ENCODE measurements at places on chromosomes 1 and 21.

DNA sequence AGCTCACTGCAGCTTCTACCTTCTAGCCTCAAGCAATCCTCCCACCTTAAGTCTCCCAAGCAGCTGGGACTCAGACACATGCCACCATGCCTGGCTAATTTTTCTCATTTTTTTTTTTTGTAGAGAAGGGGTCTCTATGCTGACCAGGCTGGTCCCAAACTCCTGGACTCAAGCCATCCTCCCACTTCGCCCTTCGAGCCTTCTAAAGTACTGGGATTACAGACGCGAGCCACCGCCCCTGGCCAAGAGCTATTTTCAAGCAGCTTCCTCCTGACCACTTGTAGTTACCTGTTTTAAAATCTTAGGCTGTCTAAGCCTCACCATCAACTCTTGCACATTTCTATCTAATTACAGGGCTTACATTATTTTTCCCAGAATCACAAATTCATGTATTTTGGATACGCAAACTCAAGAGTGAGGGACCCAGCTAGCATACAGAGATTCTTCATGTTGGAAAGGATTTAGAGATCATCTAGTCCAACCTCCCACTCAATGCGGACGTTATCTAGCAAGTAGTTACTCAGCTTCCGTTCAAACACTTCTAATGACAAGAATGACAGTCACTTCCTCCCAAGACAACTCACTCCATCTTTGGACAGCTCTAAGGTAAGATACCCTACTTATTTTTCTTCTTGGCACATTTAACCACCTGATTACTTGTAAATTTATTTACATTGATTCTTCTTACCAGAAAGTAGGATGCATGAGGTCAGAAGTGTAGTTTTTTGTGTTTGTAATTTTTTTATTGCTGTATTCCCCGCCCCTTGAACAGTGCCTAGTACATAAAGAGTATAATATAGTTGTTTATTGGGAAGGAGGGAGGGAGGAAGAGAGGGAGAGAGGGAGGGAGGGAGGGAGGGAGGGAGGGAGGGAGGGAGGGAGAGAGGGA lies 65.4 kb downstream of the LUZP1 start:
- DNase-seq: no peak

GRCh38 chr1:222798116-222798515 lies 16.7 kb upstream of the DISP1 start:
- DNase-seq: no peak

DNA sequence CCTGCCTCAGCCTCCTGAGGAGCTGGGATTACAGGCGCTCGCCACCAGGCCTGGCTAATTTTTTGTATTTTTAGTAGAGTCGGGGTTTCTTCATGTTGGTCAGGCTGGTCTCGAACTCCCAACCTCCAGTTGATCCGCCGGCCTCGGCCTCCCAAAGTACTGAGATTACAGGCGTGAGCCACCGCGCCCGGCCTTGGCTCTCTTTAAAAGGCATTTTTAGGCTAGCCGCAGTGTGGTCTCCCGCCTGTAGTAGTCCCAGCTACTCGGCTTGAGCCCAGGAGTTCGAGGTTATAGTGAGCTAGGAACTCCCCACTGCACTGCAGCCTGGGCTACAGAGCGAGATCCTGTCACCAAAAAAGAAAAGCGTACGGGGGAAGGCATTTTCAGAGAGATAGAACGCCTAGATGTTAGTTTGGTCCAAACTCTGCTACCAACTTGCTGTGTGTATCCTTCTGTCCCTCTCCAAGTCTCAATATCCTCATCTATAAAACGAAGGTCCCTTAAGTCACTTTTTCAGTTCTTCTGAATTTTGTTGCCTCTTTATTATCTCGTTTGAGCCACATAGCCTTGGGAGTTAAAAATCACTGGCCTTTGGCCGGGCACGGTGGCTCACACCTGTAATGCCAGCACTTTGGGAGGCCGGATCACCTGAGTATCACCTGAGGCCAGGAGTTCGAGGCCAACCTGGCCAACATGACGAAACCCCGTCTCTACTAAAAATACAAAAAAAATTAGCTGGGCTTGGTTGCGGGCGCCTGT lies 734 bp downstream of the MED18 start:
- no peak for DNase-seq

- DNase-seq: peak; percentile 83
These were observed 12.2 kb downstream of the SLC45A3 start for GRCh38 chr1:205667909-205668643.

DNA sequence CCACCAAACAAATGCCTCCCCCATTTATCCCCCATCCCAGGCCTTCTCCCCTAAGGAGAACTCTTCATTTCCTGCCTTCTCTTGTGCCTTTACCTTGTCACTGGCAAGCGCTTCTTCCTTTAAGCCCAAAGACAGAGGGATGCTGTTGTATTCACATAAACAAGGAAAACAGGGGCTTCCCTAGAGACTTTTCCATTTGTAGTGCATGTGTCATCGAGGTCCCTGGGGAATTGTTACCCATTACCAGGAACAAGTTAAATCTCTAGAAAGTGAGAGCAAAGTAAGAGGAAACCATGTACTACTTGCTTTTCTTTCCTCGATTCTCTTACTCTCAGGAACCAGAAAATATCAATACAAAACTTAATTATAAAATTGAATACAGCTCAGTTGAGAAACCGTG lies 114.4 kb upstream of the DPT start:
- no peak for DNase-seq

GRCh38 chr1:119964673-119965363 lies 68.5 kb upstream of the ADAM30 start:
- peak; percentile 69 for DNase-seq

- DNase-seq: no peak
These were observed 54.7 kb downstream of the VPS13D start for GRCh38 chr1:12284486-12284885.

DNA sequence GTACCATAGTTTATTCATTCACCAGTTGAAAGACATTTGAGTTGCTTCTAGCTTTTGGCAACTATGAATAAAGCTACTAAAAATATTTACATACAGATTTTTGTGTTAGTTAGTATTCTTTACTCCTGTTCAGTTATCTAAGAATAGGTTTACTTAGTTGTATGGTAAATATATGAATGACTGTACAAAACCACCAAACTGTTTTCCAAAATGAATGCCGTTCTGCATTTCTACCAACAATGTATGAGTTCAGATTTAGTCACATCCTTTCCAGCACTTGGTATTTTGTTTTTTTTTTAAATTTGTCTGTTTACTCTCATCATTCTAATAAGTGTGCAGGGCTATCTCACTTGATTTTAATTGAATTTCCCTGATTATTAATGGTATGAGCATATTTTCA lies 3.4 kb upstream of the KIFAP3 start:
- no peak for DNase-seq

DNA sequence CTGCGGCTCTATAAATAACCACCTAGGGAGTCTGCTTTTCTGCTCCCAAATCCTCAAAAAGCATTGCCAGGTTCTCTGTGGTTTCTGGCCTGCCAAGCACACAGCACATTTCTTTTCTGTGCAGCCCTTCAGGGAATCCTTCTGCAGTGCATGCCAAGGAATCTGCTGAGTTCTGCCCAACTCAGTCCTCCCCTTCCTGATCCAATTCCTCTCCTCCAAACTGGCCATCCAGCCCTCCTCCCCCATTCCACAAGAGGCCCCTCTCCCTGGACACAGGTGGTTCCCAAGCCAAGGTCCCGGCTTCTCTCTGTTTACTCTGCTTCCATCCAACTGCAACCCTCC lies 61.8 kb downstream of the HIVEP3 start:
- no peak for DNase-seq

- no peak for DNase-seq
These were observed 23.7 kb downstream of the VANGL1 start for GRCh38 chr1:115665319-115666096.

DNA sequence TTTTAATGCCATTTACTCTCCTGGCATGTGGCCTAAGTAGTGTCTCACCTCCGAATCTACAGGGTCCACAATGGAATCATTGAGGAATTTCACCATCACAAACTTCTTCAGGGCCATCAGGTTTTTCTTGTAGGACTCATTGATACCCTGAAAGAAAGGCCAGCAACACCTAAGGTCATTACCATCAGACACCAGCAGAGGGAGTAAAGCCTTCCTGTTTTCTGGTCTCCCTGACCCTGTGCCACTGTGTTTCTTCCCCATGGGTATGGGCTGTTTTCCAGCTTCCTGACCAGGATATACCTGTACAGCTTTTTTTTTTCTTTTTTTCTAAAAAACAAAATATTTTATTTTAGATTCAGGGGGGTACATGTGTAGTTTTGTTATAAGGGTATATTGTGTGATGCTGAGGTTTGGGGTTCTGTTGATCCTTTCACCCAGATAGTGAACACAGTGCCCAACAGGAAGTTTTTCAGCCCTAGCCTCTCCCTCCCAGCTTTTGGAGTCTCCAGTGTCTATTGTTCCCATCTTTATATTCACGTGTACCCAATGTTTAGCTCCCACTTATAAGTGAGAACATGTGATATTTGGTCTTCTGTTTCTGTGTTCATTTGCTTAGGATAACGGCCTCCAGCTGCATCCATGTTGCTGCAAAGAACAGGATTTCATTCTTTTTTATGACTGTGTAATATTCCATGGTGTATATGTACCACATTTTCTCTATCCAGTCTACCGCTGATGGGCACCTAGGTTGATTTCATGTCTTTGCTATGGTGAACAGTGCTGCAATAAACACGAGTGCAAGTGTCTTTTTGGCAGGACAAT lies 18.3 kb downstream of the PPT1 start:
- peak; percentile 68 for DNase-seq

DNA sequence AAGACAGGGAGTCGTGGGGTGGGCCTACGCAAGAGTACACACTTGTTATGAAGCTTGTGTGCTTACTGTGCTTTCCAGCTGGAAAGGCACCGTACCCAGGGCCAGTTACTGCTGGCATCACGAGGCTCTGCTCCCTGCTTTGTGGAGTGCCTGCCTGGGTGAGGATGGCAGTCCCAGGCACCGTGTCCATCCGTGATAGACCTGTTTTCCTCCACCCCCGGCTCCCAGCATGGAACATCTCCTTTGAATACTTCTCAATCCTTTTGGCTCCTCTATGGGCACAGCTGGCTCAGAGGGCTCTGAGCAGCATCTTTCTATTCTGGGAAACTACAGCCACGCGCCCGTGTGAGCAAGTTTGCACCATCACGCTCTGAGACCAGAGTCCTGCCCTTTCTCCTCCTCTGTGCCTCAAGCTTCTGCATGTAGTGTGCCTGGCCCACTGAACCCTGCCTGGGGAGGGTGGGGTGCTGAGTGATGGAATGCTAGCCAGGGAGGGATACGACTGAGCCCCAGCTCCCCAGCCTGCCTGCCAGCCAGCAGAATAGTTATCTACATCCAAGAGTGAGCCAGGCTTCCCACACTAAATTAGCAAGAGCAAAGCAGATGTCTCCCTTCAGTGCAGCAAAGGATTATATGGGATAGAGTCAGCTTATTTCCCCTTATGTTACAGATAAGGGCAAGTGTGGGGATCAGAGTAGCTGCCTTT lies 7.1 kb upstream of the TNR start:
- no peak for DNase-seq

- no peak for DNase-seq
These were observed 4.5 kb upstream of the KIAA1614 start for GRCh38 chr1:180908074-180908765.

GRCh38 chr1:215623162-215623561 lies 56.1 kb downstream of the KCTD3 start:
- DNase-seq: no peak

DNA sequence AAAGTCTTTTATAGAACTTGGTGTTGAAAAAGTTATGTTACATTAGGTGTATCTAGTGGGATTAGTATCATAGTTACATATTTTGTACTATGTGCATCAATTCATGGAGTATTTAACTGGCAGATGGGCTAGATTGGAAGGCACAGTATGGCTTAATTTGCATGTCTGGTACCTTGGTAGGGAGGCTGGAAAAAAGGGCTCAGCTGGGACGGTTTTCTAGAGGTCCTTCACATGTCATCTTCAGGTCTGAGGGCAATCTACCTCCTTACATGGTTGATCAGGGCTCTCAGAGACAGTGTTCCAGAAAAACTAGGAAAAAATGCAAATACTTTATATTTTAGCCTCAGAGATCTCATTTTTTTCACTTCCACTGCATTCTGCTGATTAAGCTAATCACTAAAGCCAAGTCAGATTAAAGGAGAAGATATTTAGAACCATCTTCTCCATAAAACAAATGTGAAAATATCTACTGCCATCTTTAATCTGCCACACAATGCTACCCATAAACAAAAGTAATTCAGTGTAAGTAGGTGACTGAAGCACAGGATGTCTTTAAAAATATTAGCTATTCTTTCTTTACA lies 209.3 kb downstream of the PLA2G4A start:
- no peak for DNase-seq

DNA sequence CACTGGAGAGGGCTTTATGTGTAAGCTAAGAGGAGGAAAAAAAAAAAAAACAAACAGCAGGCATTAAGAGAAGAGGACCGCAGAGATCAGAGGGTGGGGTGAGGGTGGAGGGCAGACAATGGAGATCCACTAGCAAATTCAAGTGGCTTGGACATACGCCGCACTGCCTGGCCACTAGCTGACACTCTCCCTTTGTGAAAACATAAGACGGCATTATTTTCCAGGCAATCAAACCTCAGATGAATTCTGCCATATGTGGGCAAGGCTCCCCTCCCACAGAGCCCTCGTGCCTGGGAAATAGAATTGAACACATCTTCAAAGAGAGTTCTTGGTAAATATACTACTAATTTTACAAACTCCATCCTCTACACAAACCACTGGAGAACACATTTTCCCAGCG lies 53.6 kb downstream of the ERG start:
- DNase-seq: no peak

DNA sequence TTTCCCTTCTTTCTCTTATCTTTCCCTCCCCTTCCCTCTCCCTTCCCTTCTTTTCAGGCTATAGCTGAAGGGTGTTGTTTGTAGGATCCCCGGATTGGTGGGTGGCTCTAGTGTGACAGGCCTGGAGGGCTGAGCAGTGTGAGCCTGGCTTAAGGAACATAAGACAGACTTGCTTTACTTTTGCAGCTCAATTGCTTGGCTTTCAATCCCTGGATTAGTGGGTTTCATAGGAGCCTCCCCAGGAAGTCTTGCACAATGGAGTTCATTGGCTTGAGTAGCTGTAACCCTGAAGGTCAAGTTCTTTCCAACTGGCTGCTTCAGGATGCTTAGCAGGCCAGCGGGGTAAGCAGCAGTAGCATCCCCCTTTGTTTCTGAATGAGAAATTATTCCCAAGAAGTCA lies 126.7 kb downstream of the CAMTA1 start:
- no peak for DNase-seq

GRCh38 chr1:198939286-198939685 lies 300.4 kb downstream of the PTPRC start:
- DNase-seq: no peak

GRCh38 chr1:21524220-21524619 lies 15.0 kb downstream of the ALPL start:
- no peak for DNase-seq

DNA sequence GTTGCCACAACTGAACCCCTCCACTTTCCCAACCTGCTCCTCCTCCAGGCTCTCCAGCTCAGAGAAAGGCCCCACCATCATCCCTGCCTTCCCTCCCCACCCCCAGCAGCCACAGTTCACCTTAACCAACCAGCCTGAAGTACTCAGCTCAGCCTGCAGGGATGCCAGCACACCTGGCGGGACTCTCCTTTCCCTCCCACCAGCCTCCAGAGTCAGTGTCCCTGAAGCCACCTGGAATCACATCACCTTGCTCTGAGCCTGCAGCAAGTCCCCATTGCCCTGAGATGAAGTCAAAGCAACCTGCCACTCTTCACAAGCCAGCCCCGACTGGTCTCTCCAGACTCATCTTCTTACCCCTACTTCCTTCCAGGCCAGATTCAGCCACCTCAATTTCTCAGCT lies 26.2 kb upstream of the ZC3H12A start:
- DNase-seq: no peak
